ENCODE measurements at places on chromosomes 16 and 17. TPM values are rescaled to one million over a fixed set of nuclear protein-coding genes. Genes with fewer than 3 reads are reported as not detected.
A peak's percentile ranks its signal among the peaks of the same experiment; 100 is the strongest.

GRCh38 chr17:27807567-27808470 lies 7.5 kb upstream of the NOS2 start:
- H3K4me3 ChIP-seq: peak overlapping the region; percentile 1
- peaks cover 4% of the 10 kb centered on the region for H3K4me1 ChIP-seq
- peak overlapping the region; percentile 45 for H3K27ac ChIP-seq
- no peak for DNase-seq
- H3K27me3 ChIP-seq: no peaks in the 10 kb centered on the region
- H3K36me3 ChIP-seq: no peaks in the 10 kb centered on the region

GRCh38 chr17:37098910-37099664 lies 150.3 kb downstream of the AATF start:
- peak; percentile 10 for DNase-seq
- no peaks in the 10 kb centered on the region for H3K27me3 ChIP-seq
- H3K36me3 ChIP-seq: peaks cover 42% of the 10 kb centered on the region
- H3K4me3 ChIP-seq: no peak overlapping the region
- H3K4me1 ChIP-seq: no peaks in the 10 kb centered on the region

DNA sequence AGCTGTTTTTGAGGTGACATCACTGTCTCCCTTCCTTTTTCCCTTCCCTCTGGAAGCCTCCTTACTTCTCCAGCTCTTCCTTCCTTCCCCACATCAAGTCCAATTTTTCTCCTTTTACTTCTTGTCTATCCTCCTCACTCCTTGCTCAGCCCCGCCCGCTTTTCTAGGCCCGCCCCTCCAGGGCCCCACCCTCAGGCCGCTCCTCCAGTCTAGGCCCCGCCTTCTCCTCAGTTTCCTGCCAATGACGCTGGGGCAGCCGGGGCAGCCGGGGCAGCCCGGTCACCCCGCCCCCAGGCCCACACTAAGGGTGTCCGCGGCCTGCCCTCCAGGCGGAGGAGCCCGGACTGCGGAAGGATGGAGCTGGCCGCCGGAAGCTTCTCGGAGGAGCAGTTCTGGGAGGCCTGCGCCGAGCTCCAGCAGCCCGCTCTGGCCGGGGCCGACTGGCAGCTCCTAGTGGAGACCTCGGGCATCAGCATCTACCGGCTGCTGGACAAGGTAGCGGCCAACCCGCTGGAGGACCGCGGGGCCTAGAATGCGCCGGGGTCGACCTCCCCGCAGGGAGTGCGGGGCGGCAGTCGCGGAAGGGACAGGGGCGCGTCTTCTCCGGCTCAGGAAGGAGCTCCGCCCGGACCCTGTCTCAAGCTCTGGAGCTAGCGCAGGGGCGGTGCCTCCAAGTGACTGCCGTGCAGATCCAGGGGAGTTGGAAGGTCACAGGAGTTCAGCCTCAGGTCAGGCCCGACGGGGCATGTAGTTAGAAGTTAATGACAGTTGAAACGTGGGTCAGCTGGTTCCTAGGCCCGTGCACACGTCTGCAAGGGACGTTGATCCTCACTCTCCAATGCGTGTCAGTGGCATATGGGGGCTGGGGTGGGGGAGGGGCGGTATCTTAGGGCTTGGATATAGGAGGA lies at the start of gene PCTP:
Gene PCTP, plus strand, starts transcription at position 302 of the 908 bp plus-strand sequence. Its CDS starts 53 bp downstream, at position 355.
- H3K27ac ChIP-seq: peak within 1 kb of the TSS; percentile 94
- H3K27me3 ChIP-seq: no peaks in the 10 kb centered on the region
- H3K4me3 ChIP-seq: peak within 1 kb of the TSS; percentile 67
- H3K4me1 ChIP-seq: peaks cover 8% of the 10 kb centered on the region

GRCh38 chr17:52710363-52710901 lies 551.9 kb upstream of the CA10 start:
- no peak overlapping the region for H3K4me3 ChIP-seq
- H3K36me3 ChIP-seq: no peaks in the 10 kb centered on the region
- no peak overlapping the region for H3K27ac ChIP-seq
- no peaks in the 10 kb centered on the region for H3K27me3 ChIP-seq

DNA sequence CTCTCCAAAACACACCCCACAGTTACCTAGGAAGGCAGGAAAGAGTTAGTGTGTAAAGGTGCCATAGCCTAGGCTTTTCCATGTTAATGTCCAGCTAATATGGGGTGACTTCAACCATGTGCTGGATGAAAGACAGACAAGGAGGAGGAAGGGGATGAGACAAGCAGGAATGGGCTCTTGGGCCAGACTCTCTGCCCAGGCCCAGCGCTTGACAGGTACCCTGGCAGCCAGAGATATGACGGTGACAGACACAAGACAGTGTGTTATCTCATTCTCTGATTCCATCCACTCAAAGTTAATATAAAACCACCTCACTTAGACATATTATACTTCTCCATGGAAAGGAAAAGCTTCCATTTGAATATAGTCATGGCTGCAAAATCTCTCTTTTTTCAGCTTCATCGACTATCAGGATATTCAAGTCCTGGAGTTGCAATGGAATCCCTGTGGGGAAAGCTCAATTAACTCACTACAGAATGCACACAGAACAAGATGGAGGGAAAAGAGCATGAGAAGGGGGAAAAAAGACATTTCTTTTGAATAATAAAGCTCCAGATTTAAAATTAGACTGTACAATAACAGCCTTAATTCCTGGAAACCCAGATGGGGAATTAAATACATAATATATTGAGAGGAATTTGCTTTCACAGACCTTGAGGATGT lies 596.7 kb downstream of the TOX3 start:
- H3K4me1 ChIP-seq: no peaks in the 10 kb centered on the region
- no peak for DNase-seq
- H3K27ac ChIP-seq: no peak overlapping the region
- no peaks in the 10 kb centered on the region for H3K27me3 ChIP-seq

GRCh38 chr17:81412490-81413093 lies 17.3 kb downstream of the BAHCC1 start:
- no peak for DNase-seq
- no peaks in the 10 kb centered on the region for H3K27me3 ChIP-seq
- no peak overlapping the region for H3K4me3 ChIP-seq
- no peak overlapping the region for H3K27ac ChIP-seq
- peaks cover 25% of the 10 kb centered on the region for H3K4me1 ChIP-seq

DNA sequence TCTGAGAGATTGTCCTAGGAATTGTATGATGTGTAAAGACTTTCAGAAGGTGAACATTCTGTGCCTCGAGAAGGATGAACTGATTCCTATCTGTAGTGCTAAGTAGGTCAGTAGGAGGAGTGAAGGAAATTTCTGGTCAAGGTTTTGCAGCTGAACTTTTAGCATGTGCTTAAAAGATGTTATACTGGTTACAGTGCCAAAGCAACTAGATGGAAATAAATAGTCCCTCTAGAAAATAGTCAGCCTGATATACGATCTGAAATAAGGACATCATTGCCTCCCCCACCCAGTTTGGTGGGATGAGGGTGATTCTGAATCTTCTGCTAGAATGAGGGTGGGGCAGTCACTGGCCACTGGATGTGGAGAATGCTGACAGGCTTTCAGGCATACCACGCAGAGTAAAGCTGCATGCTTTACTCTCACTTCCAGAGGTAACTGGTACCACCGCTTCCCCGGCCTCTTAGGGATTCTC lies 57.2 kb upstream of the VPS4A start:
- DNase-seq: no peak
- H3K4me3 ChIP-seq: no peak overlapping the region
- no peaks in the 10 kb centered on the region for H3K4me1 ChIP-seq
- H3K36me3 ChIP-seq: no peaks in the 10 kb centered on the region

DNA sequence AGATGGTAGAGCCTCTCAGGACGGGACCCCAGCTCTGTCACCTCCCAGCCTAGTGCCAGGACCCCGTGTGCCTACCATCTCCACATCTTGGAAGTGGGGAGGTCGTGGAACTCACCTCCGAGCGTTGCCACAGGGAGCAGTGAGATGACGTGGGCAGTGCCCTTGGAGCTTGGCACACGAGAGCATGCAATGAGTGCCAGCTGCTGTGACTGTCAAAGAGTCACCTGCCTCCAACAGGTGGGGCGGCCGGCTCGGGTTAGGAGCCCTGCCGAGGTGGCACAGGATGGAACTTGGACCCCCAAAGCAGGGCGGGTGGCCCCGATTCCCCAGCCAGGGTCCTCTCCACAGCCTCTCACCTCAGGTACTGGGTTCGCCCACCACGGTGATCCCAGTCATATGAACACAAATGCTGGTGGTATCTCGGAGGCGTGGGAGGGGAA lies 5.5 kb downstream of the VPS4A start:
- peaks cover 27% of the 10 kb centered on the region for H3K4me1 ChIP-seq
- no peak overlapping the region for H3K4me3 ChIP-seq
- no peaks in the 10 kb centered on the region for H3K27me3 ChIP-seq
- DNase-seq: peak; percentile 66

DNA sequence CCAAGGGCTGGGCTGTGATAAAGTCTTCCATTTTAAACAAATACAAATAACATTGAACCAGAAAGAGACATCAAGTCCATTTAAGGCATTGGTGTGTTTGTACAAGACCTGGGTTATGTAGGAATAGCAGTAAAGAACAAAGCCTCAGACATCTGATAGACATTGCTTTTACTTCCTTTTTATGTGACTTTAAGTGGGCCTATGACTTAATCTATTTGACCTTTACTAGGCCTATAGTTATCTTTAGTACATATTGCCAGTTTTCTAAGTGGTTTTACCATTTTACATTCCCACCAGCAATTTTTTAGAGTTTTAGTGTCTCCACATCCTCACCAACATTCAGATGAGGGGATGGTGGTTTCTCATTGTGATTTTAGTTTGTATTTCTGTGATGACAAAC lies 298.8 kb downstream of the ZFHX3 start:
- H3K4me3 ChIP-seq: no peak overlapping the region
- H3K36me3 ChIP-seq: no peaks in the 10 kb centered on the region
- no peak overlapping the region for H3K27ac ChIP-seq
- H3K27me3 ChIP-seq: no peaks in the 10 kb centered on the region
- H3K4me1 ChIP-seq: no peaks in the 10 kb centered on the region

Gene ALDH3A1
- 4.3 TPM for total RNA-seq

Gene PRAC1
- total RNA-seq: not detected

Gene PLA2G10
- total RNA-seq: 4.9 TPM

All from upper lobe of left lung (tissue), 6 donors.